ENCODE measurements at places on chromosomes 1 and 21.
A peak's percentile ranks its signal among the peaks of the same experiment; 100 is the strongest.

GRCh38 chr1:65525266-65526048 is 105.0 kb downstream of the LEPR start:
- DNase-seq = no peak

DNA sequence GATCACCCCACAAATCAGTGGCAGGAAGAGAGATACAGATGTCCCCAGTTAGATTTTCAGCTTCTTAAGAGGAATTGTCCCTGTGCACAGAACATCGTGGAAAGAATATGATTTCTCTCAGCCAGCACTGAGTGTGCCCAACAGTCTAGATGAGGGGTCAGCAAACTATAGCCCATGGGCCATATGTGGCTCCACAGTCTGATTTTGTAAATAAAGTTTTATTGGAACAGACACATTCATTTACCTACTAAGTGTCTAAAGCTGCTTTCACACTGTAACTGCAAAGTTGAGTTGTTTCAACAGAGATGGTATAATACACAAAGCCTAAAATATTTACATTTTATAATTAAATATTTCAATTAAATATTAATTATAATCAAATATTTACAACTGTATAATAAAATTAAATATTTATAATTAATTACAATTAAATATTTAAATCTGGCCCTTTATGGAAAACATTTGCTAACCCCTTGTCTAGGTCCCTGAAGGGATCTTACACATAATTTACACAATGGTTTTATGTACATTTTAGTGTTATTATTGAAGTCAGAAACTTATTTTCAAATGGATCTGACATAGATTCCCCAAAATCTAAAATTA is 407.6 kb downstream of the PTPRU start:
- no peak for DNase-seq

DNA sequence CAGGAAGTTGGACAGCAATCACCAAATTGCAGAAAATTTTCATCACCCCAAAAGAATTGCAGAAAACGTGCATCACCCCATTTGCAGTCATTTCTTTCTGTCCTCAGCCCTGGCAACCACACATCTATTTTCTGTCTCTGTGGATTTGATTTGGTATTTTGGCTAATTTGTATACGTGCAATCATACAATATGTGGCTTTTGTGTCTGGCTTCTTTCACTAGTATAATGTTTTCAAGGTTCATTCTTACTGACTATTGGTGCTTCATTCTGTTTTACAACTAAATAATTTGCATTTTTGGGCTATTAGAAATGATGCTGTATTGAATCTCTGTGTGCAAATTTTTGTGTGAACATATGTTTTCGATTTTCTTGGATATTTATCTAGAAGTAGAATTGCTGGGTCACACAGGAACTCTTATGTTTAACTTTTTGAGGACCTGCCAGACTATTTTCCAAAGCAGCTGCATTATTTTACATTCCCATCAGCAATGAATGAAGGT is 24.8 kb upstream of the PRDM2 start:
- DNase-seq = peak; percentile 63

DNA sequence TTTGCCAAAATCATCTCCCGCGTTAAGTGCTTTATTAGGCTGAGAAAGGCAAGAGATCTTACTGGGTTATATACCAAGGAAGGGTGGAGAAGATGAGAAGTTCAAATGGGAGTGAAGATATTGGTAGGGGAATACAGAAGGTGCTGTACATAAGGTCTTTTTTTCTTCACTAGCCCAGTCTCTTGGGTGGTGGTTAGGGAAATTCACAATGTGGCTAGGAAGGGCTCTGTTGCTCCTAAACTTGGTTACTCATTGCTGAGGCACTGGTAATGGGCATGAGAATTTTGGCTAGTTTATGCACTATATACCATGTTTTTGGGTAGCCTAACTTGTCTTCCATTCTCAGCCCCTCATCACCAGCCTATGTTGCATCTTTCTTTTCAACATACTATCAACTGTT is 50.6 kb downstream of the LHX4 start:
- DNase-seq = no peak

GRCh38 chr1:236692742-236693141 is 6.4 kb downstream of the ACTN2 start:
- no peak for DNase-seq

GRCh38 chr1:192945390-192946130 is 113.6 kb downstream of the UCHL5 start:
- DNase-seq = no peak

DNA sequence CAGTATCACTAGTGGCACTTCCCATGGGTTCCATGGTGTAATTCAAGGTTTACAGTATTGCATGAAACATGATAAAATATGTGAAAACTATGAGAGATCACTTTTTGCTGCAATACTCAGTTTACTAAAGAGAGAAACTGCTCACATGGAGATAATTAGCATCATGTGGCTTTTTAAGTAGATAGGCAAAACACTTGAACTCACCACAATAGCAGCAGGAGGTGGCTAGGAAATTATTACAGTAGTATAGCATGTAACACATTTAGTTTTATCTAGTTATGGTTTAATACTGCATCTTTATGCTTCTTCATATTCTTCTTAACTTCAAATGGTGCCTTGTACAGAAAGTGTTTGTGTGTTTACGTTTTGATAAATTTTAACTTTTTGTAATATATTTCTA is 698.5 kb upstream of the BRINP3 start:
- no peak for DNase-seq

- DNase-seq = no peak
Observed at GRCh38 chr1:247998811-247999210, 14.6 kb upstream of the OR2L5 start.

- no peak for DNase-seq
Observed at GRCh38 chr1:36150296-36151133, 1.2 kb upstream of the TRAPPC3 start.

- no peak for DNase-seq
Observed at GRCh38 chr1:81700728-81701470, 99.8 kb upstream of the ADGRL2 start.

DNA sequence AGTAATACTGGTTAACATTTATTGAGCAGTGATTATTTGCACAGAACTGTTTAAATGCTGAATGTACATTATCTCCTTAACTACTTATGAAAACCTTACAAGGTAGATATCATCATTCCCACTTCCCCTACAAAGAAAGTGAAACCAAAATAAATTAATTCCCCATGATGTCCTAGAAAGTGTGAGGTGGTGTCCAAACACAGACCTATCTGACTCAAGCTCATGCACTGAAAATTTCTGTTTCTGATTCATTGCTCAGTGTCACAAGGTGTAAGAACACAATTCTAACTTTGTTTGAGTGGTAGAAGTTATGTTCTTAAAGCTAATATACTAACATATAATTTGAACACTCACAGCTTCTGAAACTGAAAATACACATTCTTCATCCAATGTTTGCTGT is 178.7 kb downstream of the MRPL39 start:
- DNase-seq = no peak

DNA sequence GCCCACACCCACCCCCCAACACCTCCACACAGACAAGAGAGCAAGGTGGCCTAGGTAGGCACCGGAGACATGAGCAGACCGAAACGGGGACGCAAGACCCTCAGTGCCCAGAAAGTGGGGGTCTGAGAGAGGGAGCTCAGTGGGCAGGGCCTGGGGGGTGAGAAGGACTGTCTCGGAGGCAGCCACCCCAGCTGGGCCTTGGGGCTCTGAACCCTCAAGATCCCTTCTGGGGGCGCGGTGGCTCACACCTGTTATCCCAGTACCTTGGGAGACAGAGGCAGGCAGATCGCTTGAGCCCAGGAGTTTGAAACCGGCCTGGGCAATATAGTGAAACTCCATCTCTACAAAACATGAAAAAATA is 9.1 kb upstream of the GNB1 start:
- no peak for DNase-seq

DNA sequence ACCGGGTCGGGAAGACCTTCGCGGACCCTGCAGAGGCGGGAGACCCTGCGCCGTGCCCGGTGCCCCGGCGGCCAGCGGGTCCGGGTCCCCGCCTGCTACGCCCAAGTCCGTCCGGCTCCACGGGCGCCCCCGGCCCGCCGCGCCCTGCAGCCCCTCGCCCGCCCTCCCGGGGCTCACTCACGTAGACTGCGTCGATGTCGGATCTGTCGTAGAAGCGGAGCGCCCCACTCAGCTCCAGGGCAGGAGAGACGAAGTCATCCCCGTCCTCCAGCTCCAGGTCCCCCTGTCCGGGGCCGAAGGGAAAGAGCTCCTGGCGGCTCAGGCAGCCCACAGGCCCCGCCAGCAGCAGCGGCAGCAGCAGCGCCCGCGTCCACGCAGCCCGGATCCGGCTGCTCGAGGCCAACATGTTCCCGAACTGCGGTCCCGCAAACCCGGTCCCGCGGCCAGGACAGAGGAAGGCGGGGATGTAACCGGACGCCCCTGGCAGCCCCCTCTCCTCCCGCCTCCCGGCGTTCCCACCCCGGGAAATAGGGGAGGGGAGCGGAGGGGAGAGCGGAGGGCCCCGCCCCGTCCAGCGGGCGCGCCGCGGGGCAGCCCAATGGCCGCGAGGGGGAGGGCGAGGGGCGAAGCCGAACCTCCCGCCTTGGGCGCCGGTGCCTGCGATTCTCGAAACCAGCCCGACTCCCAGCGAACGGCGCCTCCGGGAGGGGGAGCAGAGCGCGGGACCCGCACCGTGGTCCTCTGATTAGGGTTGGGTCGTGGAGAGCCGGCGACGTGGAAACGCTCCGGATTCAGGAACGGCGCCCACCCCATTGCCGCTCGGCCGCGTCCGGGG is at the start of gene NID1:
Gene NID1 (minus strand): TSS at position 417 of the 835 bp plus-strand sequence. CDS start 11 bp downstream, at position 406.
- peak; percentile 84 for DNase-seq

- no peak for DNase-seq
Observed at GRCh38 chr1:196464480-196464941, 143.7 kb downstream of the KCNT2 start.

GRCh38 chr1:21633992-21634805 is 35.0 kb downstream of the RAP1GAP start:
- DNase-seq = no peak

Measured in forelimb muscle (tissue), 1 donor.